ENCODE measurements at places on chromosomes 11 and 22. TPM values are rescaled to one million over a fixed set of nuclear protein-coding genes. Genes with fewer than 3 reads are reported as not detected.

The OR56A1 gene
- total RNA-seq = not detected

The ART1 gene
- total RNA-seq = not detected

The F2 gene
- 0.15 TPM for total RNA-seq

GRCh38 chr11:32172848-32173834 is 82.3 kb downstream of the RCN1 start:
- H3K4me3 ChIP-seq = no peak overlapping the region
- H3K36me3 ChIP-seq = no peaks in the 10 kb centered on the region

DNA sequence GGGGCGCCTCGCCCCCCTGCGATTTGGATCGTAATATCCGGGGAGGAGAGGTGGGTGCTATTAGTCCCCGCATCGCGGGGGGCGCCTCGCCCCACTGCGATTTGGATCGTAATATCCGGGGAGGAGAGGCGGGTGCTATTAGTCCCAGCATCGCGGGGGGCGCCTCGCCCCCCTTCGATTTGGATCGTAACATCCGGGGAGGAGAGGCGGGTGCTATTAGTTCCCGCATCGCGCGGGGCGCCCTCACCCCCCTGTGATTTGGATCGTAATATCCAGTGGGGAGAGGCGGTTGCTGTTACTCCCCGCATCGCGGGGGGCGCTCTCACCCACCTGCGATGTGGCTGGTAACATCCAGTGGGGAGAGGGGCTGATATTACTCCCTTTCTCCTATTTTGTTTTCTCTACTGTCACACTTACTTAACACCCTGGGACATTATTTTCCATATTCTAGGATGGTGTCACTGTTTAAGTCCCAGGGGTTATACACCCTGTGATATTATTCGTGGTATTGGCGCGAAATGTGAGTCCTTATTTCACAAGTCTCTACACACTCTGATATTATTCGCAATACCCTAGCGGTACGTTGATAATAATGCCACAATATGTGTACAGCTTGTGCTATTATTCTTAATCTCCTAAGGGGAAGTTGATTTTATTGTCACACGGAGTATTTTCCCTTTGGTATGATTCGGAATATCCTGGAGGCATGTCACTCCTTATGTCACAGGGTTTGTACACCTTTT is 57.8 kb upstream of the ALDH3B2 start:
- DNase-seq = peak; percentile 27
- H3K36me3 ChIP-seq = no peaks in the 10 kb centered on the region
- H3K4me1 ChIP-seq = peaks cover 10% of the 10 kb centered on the region
- no peak overlapping the region for H3K27ac ChIP-seq
- H3K27me3 ChIP-seq = peaks cover 15% of the 10 kb centered on the region

DNA sequence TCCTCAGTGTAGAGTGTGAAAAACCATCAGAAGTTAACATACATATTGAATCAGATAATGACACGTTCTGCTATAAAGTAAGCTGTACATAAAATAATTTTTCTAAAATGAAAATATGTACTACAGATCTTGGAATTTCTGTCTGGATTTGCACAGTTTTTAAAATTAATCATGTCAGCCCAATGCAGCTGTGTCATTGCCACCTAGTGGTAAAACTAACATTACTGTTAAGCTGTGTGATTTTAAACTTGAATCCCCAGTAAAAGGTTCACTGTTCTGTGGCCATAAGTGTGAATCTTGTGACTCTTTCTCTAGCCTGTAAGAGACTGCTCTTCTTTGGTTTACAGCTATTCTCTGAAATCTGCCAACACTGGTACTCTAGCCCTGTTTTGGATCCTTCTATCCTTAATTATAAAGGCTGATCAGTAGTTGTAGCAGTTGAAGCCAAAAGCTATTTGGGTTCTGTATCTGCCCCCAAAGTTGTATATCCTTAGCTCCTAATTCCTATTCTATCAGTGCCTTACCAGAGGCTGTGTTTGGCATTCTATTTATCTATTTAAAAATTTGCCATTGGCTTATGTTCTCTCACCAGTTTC is 4.0 kb downstream of the JRKL start:
- peaks cover 32% of the 10 kb centered on the region for H3K4me1 ChIP-seq
- peak; percentile 14 for DNase-seq
- H3K4me3 ChIP-seq = no peak overlapping the region
- peaks cover 16% of the 10 kb centered on the region for H3K36me3 ChIP-seq

DNA sequence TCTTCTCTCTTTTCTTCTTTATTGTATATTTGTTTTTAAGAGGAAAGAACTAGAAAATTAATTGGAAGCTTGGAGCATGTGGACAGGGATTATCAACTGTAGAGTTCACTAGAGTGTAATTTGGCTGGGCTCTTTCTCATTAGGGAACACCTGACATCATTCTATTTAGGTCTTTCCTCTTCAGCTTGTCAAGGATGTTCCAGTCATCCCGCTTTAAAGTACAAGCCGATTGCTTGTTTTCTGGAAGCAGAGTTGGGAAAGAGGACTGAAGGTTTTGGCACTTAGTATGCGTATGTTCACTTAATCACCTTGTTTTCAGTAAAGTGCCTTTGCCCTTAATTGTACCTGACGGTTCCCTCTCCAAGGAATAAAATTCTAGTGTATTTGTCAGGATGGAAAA is 111.6 kb downstream of the WNT11 start:
- no peak overlapping the region for H3K4me3 ChIP-seq

GRCh38 chr11:67433536-67434394 is 3.7 kb downstream of the PTPRCAP start:
- H3K4me3 ChIP-seq = peak overlapping the region; percentile 38
- H3K36me3 ChIP-seq = peaks cover 57% of the 10 kb centered on the region
- H3K27ac ChIP-seq = peak overlapping the region; percentile 68
- DNase-seq = no peak
- H3K27me3 ChIP-seq = no peaks in the 10 kb centered on the region
- peaks cover 56% of the 10 kb centered on the region for H3K4me1 ChIP-seq

DNA sequence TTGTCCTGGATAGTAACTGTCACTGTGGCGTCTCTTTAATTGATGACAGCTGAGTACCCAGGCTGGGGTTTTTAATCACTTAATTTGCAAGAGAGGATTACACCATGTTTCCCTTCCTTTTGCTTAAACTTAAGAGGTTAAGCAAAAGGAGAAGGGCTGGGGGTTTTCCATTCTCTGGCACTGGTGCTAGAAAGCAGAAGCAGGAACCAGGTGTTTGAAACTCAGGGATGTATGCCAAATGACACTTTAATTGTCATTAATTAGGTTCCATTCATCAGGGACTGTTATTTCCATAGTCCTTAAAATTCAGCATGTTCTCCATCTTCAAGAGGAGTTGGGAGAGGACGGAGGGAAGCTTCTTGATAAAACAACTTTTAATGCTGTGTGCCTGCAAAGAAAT is 746.2 kb downstream of the NELL1 start:
- no peaks in the 10 kb centered on the region for H3K36me3 ChIP-seq
- H3K27me3 ChIP-seq = no peaks in the 10 kb centered on the region
- no peak overlapping the region for H3K27ac ChIP-seq
- no peaks in the 10 kb centered on the region for H3K4me1 ChIP-seq

- no peak for DNase-seq
- no peaks in the 10 kb centered on the region for H3K36me3 ChIP-seq
- no peak overlapping the region for H3K27ac ChIP-seq
- peaks cover 4% of the 10 kb centered on the region for H3K27me3 ChIP-seq
- no peak overlapping the region for H3K4me3 ChIP-seq
Observed at GRCh38 chr11:95325777-95326258, 94.8 kb upstream of the SESN3 start.

GRCh38 chr11:2310073-2310785 is 8.4 kb downstream of the TSPAN32 start:
- no peak overlapping the region for H3K27ac ChIP-seq
- H3K4me1 ChIP-seq = peaks cover 16% of the 10 kb centered on the region
- no peaks in the 10 kb centered on the region for H3K27me3 ChIP-seq

DNA sequence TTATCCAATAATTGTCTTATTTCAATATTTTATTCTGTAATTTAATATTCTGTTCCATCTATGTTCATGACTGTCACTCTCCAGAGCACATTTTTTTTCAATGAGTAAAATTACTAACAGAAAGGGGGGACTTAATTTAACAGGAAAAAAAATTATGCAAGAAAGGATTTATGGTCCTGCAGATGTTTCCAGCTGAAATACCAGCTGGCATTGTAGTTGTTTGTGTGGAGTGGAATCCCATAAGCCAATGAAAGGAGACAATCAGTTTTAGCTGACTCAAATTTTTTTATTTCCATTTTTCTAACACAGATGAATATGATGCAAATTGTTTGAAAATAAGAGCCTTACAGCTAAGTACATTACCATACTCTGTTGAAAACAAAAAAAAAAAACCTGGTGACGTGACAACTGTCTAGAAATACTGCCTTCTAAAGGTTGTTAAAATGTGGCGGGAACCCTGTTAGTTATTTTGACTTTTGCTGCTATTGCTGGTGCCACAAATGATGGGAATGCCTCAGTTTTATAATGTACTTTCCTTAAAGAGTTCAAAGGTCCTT is 389.1 kb downstream of the ETS1 start:
- H3K4me1 ChIP-seq = peaks cover 30% of the 10 kb centered on the region
- no peaks in the 10 kb centered on the region for H3K36me3 ChIP-seq
- H3K27ac ChIP-seq = no peak overlapping the region
- no peak overlapping the region for H3K4me3 ChIP-seq
- no peak for DNase-seq
- H3K27me3 ChIP-seq = peaks cover 2% of the 10 kb centered on the region

DNA sequence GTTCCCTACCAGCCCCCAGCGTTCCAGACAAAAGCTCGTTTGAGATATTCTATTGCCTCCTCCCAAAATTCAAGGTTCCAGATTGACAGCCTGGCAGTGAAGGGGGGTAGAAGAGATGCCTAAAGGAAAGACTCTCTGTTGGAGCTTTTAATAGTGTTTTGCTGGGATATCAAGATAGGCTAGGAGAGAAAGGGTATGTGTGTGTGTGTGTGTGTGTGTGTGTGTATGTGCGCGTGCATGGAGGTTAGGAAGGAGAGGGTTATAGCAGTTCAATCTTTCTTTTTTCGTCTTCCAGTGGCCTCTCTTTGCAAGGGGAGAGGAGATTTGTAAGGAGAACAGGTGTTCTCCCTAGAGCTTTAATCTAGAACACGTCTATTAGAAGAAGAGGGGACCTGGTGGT is 22.0 kb downstream of the EHF start:
- DNase-seq = no peak
- no peak overlapping the region for H3K4me3 ChIP-seq
- peaks cover 54% of the 10 kb centered on the region for H3K27me3 ChIP-seq
- H3K4me1 ChIP-seq = no peaks in the 10 kb centered on the region
- H3K36me3 ChIP-seq = no peaks in the 10 kb centered on the region

GRCh38 chr22:27840436-27840835 is 38.9 kb upstream of the MN1 start:
- H3K27me3 ChIP-seq = no peaks in the 10 kb centered on the region
- DNase-seq = no peak
- no peak overlapping the region for H3K4me3 ChIP-seq
- no peaks in the 10 kb centered on the region for H3K4me1 ChIP-seq
- H3K36me3 ChIP-seq = no peaks in the 10 kb centered on the region

DNA sequence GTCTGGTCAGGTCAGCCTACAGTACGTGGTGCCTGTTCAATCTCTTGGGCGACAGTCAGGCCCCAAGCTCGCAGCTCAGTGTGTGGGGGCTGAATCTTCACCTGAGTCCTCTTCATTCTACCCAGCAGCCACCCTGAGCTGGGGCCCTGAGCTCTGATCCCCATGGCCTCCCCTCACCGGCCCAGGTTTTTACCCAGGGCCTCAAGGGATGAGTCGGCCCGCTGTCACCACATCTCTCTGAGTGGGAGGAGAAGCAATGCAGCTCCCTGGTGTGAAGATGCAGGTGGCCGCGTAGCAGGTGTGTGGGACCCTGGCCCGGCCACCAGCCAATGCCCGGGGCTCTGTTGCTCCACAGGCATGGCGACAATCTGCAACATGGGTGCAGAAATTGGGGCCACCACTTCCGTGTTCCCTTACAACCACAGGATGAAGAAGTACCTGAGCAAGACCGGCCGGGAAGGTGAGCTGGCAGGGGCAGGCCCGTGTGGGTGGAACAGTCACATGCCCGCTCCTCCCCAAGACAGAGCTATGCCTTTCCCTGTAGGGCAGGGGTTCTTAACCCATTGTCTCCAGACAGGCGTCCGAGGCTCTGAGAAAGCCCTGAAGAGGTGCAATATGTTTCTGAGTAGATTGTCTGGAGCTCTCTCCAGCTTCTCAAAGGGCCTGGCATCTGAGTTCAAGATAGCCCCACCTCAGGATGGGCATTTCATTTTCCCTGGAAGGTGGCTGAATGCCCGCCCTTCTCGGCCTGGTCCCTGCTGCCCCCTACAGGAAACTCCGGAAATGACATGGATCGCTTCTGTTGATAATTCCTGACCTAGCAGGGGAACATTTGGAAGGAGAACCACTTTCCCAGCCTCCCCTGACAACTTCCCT is 26.9 kb downstream of the POLR3H start:
- H3K27me3 ChIP-seq = no peaks in the 10 kb centered on the region
- no peaks in the 10 kb centered on the region for H3K4me1 ChIP-seq
- peaks cover 3% of the 10 kb centered on the region for H3K36me3 ChIP-seq
- DNase-seq = peak; percentile 29

All from activated CD4-positive, alpha-beta T cell treated with anti-CD3 and anti-CD28 coated beads, Interleukin-2, amount 10 ng/mL, durations not matched to agents 7 days and 5 days (primary cell).